ENCODE measurements at places on chromosomes 4 and X.
A peak's percentile ranks its signal among the peaks of the same experiment; 100 is the strongest.

DNA sequence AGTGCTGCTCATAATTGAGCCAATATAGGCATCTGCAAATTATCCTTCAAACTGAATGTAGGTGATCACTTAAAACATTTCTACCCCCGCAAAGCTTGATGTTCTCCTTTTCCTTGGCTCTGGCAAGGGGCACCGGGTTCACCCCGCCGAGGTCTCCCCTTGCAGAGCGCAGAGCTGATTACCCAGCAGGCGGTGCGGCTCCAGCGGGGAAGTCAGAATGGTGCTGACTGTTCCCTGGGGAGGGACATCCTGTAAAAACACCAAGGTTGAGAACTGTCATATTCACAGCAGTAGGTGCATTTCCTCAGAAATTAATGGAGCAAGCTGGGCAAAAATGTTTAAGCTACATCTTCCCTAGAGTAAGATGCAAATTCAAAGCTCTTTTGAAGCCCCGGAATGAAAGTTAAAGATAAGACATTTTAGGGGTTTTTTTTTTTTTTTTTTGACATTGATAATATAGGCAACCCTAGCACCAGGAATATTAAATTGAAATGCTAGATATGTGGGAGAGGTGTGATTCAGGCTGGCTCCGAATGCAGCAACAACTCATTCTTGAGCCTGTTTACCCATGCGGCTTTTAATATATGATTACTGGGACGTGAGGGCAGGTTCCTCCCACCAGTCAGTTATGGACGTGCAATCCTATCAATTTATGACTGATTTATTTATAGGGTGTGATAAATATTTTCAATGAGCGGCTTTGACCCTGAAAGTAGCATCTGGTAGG is 767.3 kb upstream of the TENM3 start:
- DNase-seq, result no peak

DNA sequence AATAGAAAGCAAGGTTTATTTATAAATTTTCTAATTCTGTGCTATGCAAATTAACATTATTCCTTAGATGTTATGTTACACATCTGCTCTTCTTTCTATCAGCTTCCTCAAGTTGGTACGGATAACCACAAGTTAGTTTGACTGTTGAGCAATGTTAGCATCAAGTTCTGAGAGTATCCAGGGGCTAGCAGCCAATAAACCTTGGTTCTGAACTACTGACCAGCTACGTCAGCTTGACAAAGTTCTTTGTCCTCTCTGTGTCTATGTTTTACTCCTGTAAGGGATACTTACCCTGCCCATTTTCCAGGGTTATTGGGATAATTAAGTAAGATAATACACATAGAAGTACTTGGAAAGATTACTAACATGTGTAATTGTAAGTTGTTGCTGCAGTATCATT is 8.1 kb upstream of the TEX13A start:
- no peak for DNase-seq

DNA sequence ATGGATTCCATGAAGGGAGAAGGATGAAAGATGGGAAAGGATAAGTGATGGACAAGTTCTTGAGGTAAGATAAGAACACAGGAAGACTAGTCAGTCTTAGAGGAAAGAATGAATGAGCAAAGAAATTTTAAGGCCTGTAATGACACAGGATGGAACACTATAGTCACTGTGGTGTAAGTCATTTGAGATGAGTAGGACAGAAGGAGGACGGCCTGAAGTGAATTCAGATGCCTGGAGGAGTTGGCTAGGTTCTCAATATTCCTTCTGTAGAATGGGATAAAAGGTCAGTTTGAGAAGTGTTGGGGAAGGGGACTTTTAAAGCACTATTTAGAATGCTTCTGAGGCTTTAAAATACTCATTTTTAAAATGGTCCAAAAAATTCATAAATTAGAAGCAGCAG is 3.9 kb downstream of the MSMO1 start:
- DNase-seq, result no peak

DNA sequence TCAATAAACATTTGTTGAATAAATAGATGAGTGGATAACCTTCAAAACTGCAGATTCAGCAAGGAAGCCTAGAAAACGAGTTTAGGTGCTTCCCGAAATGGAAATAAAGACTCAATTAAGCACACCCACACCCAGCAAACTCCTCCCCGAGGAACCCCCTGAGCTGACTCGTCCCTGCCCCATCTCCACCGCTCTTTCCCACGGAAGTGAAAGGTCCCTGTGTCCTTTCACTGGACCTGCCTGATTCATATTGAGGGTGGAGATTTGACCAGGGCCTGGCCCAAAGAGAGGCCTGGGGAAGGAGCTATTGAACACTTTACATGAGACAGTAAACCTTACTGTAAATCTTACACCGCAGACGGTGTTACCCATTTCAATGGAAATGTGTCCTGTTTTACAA is 129.1 kb downstream of the CPZ start:
- DNase-seq, result no peak

DNA sequence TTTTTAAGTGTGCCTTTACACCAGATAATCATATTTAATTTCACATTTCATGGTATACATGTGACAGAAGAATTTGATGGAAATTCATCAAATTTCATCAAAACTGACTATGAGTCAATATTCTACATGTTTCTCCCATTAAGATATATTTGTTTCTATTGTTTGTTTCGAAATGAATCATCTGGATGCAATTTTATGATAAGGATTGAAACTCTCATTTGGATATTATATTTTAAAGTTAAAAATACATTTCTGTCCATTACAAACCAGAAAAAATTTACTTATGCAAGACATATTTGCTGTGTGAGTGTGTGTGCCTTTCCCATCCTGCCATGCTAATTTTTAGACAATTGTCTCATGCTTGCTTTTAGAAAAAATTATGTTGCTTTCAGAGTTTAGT is 52.2 kb downstream of the SULT1B1 start:
- no peak for DNase-seq

- DNase-seq, result no peak
Measured at GRCh38 chr4:123806056-123806455, 409.5 kb downstream of the SPRY1 start.

DNA sequence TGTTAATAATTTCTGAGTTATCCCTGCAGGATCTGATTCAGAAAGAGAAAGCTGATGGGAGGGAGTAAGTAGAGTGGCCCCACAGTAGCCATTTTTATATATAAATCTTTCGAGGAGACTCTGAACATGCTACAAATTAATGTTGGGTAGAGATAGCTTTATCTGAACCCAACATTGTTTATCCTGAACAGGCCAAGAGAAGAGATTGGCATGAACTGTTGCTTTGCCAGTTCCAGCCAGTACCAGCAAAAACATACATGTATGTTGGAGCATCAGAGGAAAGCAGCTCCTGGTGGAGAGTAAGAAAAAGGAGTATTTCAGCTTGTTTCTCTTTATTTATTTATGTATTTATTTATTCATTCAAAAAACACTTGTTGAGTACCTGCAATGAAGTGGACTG is 1.6 kb downstream of the MAOA start:
- DNase-seq, result no peak

- no peak for DNase-seq
Measured at GRCh38 chr4:81989202-81989601, 384.6 kb downstream of the HNRNPD start.

GRCh38 chr4:118400356-118400755 is 47.6 kb upstream of the PRSS12 start:
- no peak for DNase-seq

GRCh38 chr4:184850431-184851199 is 24.8 kb upstream of the ACSL1 start:
- no peak for DNase-seq

GRCh38 chr4:139740531-139741041 is 75.0 kb downstream of the MGST2 start:
- DNase-seq, result peak; percentile 17

DNA sequence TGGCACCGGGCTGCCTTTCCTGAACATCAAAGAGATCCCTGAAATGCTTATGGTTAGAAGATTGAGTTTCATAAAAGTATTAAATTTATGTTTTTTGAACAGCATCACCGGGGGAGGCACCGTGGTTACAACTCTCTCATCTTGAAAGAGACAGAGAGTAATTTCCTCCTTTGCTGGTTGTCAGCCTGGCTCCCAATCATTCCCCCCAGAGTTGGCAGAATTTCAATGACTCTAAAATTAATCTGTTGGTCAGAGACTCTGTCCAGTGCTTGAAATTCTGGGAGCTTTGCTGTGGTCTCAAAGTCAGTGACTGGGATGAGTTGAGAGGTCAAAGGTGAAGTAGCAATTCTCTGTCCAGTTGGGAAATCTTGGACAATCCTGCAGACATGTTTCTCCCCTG is 135.9 kb downstream of the RAB28 start:
- no peak for DNase-seq

GRCh38 chrX:48782795-48783194 is 3.6 kb upstream of the GATA1 start:
- no peak for DNase-seq

GRCh38 chr4:21470535-21470934 is 478.0 kb downstream of the KCNIP4 start:
- DNase-seq, result no peak

GRCh38 chr4:155787113-155787710 is 28.4 kb downstream of the GUCY1B1 start:
- DNase-seq, result peak; percentile 44

- peak; percentile 80 for DNase-seq
Measured at GRCh38 chr4:25908491-25908901, 5.5 kb upstream of the SMIM20 start.

DNA sequence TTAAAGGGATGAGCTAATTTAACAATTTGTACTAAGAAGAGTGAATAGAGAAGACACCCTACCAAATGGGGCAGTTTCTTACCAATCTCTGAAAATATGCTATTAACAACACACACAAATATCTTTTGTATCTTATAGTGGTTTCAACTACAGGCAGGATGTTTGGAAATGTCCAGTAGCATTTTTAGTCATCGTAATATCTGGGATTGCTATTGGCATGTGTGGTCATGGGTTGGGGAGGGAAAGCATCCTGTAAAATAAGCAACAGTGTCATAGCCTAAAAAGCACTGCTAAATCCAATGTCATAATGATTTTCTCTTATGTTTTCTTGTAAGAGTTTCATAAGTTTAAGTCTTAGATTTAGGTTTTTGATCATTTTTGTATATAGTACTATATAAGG is 29.3 kb upstream of the ABCG2 start:
- DNase-seq, result no peak

- DNase-seq, result no peak
Measured at GRCh38 chr4:37546586-37546985, 139.6 kb downstream of the RELL1 start.

GRCh38 chr4:87633243-87633642 is 16.8 kb upstream of the DMP1 start:
- DNase-seq, result peak; percentile 29

DNA sequence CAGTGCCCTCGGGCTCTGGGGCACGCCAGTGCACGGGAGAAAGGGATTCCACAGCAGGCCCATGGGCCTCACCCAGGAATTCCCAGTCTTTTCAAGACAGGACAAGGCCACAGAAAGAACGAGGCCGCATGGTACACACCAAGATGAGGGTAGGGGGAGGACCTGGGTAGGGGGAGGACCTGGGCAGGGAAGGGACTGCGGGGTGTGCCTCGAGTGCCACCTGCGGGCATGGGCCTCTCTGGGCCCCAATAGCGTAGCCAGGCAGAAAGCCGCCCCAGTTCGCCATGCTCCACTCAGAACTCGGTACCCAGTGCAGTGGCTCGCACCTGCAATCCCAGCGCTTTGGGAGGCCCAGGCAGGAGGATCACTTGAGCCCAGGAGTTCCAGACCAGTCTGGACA is 14.0 kb upstream of the DUSP9 start:
- no peak for DNase-seq

GRCh38 chrX:115268421-115268820 is 21.1 kb upstream of the LUZP4 start:
- no peak for DNase-seq

DNA sequence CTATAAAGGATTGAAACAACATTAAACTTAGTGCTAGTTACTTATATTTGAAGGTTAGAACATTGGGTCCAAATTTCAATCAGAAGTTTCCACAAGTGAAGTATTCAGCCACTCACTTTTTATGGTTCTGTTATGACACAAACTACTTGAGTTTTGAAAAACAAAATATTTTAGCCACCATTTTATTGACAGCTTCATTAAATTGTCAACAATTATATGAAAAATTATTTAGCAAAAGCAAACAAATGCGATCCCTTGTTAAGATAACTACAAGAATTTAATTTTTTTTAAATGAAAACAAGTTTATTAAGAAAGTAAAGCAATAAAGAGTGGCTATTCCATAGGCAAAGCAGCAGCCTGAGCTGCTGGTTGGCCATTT is 3.1 kb downstream of the CXCL2 start:
- DNase-seq, result no peak

- DNase-seq, result no peak
Measured at GRCh38 chr4:158825433-158826036, 56.7 kb downstream of the FNIP2 start.

DNA sequence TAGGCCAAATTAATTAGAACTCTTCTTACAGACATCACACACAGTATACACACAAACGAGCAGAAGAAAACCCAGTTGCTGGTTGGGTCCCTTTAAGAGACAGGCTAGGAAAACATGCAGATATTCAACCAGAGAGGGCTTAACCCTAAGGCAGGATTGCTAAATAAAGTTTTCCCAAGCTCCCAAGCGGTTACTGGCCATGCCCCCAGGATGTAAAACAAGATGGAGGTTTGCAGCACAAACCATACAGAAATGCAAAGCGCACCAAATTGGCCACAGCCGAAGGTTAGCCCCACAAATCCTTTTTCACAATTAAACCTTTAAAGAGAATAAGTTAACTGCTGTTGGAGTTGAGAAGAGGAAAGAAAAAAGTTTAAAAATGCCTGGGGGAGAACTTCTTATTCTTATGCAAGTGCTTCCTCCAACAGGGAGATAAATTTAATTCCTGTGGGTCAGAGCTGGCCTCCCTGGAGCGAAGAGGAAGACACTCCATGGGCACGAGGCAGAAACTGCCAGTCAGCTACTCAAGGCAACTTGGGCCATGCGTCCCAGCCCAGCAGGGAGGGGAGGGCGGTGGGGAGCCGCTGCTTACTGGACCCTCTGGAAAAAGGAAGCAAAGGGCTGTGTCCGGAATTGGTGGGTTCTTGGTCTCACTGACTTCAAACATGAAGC is 167.6 kb upstream of the ARSJ start:
- no peak for DNase-seq

GRCh38 chr4:170682558-170683294 is 593.0 kb upstream of the AADAT start:
- DNase-seq, result no peak

DNA sequence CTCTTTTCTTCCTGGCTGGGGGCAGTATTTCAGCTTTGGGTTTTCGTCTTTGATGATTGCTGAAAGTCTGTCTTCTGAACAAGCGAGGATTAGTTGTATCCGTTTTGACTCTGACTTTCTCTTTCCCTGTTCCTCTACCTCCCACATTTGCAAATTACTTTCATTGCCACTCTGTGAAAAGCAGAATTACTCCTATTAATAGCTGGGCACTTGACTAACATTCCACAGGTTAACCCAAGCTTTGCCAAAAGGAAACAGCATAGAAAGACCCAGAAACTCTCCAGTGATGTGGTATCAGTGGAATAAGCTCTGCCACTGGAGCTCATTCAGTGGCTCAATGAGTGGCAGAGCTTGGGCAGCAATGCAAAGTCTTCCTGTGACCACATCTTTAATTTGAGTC is 238.9 kb downstream of the PALLD start:
- no peak for DNase-seq

- DNase-seq, result no peak
Measured at GRCh38 chr4:143083756-143084472, 100.8 kb upstream of the USP38 start.
